ENCODE measurements at places on chromosomes 13 and 19. TPM values are rescaled to one million over a fixed set of nuclear protein-coding genes. Genes with fewer than 3 reads are reported as not detected.
A peak's percentile ranks its signal among the peaks of the same experiment; 100 is the strongest.

GRCh38 chr13:103351035-103351828, 285.0 kb upstream of the SLC10A2 start:
- H3K4me1 ChIP-seq: peaks cover 4% of the 10 kb centered on the region
- no peaks in the 10 kb centered on the region for H3K27me3 ChIP-seq
- DNase-seq: peak; percentile 8
- H3K36me3 ChIP-seq: no peaks in the 10 kb centered on the region
- peak overlapping the region; percentile 57 for H3K27ac ChIP-seq
- H3K4me3 ChIP-seq: no peak overlapping the region

DNA sequence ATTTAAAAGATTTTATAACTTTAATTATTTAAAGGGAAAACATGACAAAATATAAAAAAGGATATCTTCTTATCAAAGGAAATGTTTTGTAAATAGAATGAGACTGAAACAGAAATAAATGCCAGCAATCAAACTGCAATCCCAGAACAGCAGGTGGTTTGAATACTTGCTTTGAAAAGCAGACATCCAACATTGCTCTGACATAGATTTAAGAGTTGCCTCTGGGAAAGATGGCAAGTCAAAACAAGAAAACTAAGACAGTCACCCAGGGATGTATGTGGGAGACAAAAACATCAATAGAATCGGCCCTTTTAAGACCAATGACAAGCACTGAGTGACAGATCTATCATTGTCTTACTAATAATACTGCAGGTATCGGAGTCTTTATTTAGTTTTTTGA, 789.7 kb upstream of the GPC6 start:
- no peak for DNase-seq
- no peaks in the 10 kb centered on the region for H3K36me3 ChIP-seq
- H3K27me3 ChIP-seq: no peaks in the 10 kb centered on the region
- no peak overlapping the region for H3K4me3 ChIP-seq
- no peak overlapping the region for H3K27ac ChIP-seq

The SOX1 gene
- total RNA-seq: not detected

The SOHLH2 gene
- not detected for total RNA-seq

The KIR3DL1 gene
- not detected for total RNA-seq

The HSPB6 gene
- total RNA-seq: 509 TPM

The LILRA6 gene
- 0.63 TPM for total RNA-seq

The KLK1 gene
- not detected for total RNA-seq

The ATP4A gene
- not detected for total RNA-seq

All from heart left ventricle (tissue), 16 donors.